Effector CD4-positive, alpha-beta T cell (primary cell): ENCODE measurements at places on chromosomes 16 and 17.

DNA sequence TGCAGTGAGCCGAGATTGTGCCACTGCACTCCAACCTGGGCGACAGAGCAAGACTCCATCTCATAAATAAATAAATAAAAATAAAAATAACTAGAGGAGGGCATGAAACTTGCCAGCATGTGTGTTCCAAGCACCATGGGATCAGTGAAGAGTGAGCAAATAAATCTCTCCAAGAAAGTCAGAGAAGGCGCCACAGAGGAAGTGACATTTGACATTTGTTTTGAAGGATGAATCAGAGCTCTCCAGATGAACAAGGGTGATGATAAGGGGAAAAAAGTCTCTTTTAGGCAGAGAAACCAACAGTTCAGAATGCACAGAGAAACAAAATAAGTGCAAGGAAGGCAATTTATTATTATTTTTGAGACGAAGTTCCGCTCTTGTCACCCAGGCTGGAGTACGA is 50.3 kb downstream of the IST1 start:
- DNase-seq: no peak

DNA sequence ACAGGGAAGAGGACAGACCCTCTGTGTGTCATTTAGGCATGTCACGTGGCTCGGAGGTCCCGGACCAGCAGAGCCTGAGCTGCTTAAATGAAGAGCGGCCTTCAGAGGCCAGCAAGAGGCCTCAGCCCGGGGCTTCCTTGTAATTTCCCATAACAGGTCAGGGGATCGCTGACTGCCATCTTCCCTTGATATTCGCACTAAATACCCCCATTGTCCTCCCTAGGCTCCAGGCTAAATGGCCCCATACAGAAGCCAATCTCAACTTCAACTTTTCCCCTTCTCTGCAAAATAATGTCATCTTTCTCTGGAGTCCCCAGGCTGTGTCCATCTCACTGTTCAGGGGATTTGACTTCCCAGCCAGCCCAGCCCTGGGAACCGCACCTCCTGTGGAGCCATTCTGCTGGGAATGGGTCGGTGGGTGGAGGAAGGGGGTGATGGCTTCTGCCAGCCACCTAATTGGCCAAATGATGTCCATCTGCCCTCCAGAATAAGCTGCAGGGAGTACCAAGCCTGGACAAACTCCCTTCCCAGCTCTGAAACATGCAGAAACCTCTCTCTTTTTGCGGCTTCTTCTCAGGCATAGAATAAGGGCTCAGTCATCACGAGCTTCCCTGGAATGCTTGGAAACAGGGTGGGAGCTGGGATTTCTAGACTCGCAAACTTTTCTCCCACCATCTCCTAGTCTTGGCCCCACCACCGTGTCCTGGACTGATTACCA is 129.9 kb downstream of the SDK2 start:
- DNase-seq: no peak

DNA sequence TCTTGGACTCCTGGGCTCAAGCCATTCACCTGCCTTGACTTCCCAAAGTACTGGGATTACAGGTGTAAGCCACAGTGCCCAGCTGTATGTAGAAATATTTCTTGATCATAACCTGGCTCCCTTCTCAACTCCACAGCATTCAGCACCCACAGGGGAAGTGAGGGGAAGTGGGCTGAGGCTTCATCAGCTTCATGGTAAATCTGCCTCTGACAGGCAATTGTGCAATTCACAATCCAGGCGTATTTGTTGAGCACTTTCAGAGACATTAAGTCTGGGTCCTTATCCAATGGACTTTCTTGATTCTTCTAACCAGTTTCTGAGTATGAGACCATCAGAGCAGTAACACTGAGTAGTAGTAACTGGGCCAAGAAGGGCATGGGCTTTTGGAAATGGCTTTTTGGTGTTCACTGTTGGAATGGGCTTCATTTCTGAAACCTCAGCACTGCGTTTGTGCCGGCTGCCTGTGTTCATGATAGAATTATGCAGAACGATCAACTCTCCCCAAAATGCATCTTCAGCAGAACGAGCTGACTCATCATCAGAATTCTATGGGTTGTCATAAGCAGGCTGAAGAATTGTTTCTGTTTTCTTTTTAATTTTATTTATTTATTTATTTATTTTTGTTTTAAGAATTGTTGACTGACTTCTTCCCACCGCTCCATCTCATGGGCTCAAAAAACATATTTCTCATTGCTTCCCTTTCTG is 28.9 kb downstream of the FAM20A start:
- DNase-seq: no peak

GRCh38 chr17:40608061-40608581 is 39.5 kb downstream of the SMARCE1 start:
- peak; percentile 44 for DNase-seq

- no peak for DNase-seq
Measured at GRCh38 chr16:3038896-3039295, 2.2 kb upstream of the BICDL2 start.

- DNase-seq: no peak
Measured at GRCh38 chr16:46658925-46659324, 30.1 kb downstream of the VPS35 start.

DNA sequence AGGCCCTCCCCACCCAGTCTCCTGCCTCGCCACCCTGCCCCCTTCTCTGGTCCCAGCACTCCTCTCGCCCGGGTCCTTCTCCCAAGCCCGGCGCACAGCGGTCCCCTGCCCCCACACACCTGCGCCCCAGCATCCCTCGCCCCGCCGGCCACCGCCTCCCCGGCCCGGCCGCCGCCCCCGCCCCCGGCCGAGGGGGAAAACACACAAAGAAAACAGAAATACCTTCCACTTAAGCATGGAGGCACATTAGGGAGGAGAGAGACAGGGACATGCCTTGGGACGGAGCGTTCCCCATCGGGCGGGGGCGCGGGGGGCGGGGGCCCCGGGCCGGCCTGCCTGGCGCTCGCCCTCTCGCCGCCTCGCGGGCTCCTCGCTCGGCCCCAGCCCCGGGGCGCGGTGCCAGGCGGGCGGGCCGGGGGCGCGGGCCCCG is 326 bp downstream of the SRCIN1 start:
- no peak for DNase-seq

GRCh38 chr16:30858829-30859423 is 35.0 kb downstream of the BCL7C start:
- DNase-seq: no peak

DNA sequence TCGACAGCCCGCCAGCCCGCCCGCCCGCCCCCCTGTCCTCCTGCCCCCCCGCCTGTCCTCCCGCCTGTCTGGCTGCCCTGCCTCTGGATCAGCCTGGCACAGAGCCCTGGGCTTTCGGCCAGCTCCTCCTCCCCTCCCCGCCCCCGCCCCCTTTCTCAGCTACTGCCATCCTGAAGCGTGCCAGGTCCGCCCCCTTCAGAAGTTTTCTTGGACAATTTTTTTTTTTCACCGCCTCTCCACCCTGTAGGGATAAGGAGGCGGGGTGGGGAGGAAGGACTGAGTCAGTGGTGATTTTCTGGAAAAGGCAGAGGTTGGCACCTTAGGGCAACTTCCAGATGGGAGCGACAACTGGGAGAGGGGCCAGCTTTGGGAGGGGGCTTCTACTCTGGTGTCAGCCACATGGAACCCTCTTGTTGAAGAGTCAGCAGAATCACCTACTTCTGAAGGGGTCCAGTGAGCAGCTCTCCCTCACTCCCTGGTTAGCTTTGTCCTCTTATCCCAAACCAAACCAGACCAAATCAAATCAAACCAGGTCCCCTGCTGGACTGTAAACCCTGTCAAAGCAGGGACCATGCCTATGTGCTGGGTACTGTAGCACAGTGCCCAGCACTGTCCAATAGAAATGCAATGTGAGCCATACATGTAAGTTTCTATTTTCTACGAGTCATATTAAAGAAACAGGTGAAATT is 19.7 kb downstream of the IGF2BP1 start:
- no peak for DNase-seq

DNA sequence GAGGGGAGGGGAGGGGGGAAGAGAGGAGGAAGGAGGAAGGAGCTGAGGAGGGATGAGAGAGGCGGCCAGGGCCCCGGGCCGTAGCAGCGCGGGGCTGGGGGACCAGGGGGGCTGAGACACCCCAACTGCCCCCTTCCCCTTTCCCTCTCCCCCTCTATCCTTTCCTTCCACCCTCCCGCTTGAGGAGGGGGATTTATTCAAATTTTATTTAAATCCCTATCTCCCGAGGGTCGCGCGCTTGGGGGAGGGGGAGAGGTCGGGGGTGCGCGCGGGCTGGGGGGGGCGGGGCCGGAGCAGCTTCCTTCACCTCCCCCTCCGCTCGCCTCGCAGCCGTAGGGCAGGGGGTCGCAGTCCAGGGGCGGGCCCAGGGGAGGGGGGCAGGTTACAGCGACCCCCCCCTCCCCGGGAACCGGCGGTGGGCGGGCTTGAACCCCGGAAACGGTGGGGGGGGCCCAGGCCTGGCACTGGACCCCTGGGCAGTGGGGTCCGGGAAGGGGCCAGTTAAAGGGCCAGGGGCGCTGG is at the start of gene FBXL19:
TSS of gene FBXL19 (plus strand) at position 19 of the 522 bp plus-strand sequence. CDS start 2,183 bp downstream, outside the sequence.
- no peak for DNase-seq

DNA sequence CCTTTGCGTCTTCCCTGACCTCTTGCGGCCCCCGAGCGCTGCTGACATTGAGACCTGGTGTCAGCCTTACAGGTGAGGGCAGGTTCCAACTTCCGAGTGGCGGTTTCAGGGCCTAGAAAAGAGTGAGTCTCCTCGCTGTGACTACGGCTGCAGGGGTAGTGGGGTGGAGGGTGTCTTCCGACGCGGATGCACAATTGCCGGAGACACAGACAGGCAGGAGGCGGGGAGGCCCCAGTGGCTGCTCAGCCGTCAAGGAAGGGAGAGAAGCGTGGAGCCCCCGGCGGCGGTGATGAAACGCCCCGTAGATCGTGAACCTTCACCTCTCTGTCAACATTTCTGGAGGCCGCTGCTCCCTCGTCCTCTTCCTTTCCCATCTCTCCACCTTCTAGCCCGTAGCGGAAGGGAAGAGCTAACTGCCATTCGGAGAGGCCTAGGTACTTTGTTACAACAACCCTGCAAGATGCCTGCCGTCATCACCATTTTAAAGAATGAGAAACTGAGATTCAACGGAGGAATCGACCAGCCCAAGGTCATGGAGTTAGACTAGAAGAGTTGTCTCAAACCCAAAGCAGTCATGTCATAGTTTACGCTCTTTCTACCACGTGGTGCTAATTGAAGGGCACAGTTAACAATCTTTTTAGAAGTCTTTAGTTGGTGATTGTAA is 485 bp downstream of the DNAJA3 start:
- DNase-seq: no peak

DNA sequence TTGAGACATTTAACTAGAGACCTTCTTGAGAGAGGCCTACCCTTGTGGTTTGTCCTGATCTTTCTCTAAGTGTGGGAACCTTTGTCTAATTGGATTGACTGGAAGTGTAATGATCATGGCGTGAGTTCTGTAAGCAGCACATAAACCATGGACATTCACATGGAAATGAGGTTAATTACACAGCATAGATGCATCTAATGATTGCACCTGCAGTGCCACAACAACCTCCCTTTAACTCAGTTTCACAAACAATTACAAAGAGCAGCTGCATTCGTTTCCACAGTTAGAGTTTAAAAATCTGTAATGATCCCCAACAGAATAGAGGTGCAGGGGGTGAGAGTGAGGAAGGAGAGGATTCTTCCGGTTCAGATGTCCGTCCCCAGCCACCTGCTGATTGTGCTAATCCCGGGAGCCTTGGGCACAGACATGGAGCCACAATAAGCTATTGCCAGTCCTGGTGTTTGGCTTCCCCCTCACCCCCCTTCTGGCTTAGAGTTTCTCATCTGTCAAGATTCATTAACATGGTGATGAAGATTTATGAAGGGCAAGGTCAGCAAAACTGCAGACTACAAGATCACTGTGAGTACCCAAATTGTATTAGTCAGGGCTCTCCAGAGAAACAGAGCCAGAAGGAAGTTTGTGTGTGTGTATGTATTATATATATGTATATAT is 659.2 kb upstream of the SOX9 start:
- no peak for DNase-seq

DNA sequence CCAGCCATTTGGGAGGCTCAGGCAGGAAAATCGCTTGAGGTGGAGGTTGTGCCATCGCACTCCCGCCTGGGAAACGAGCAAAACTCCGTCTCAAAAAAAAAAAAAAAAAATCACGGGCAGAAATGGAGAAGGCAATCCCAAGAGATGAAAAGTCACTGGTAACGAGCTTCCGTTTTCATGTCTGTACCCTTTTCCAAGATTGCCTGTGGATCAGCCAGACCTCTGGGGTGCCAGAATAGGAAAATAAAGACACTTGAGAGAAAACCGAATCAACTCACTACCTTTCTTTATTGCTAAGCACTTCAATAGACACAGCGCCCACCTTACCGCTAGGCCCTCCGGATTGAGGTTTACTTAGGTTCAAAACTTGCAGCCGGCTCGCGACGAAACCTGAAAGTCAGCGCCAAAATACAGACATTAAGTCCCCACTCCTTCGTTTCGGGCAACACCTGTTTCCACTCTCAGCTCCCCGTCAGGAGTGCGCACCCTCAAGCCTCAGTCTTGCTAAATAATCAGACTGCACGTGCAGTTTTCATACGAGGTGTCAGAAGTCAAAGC is 970 bp upstream of the TRAF7 start:
- DNase-seq: no peak

- peak; percentile 68 for DNase-seq
Measured at GRCh38 chr16:67537636-67538591, 9.3 kb downstream of the RIPOR1 start.

DNA sequence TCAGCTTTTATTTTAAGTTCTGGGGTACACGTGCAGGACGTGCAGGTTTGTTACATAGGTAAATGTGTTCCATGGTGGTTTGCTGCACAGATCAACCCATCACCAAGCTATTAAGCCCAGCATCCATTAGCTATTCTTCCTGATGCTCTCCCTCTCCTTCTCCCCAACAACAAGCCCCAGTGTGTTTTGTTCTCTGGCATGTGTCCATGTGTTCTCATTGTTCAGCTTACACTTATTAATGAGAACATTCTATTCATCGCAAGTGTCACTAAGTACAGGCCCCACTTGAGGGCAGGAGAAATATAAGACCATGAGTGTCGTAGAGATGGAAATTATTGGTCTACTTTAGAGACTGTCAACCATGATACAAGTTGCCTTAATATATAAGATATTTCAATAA is 615.1 kb downstream of the CDH8 start:
- no peak for DNase-seq

DNA sequence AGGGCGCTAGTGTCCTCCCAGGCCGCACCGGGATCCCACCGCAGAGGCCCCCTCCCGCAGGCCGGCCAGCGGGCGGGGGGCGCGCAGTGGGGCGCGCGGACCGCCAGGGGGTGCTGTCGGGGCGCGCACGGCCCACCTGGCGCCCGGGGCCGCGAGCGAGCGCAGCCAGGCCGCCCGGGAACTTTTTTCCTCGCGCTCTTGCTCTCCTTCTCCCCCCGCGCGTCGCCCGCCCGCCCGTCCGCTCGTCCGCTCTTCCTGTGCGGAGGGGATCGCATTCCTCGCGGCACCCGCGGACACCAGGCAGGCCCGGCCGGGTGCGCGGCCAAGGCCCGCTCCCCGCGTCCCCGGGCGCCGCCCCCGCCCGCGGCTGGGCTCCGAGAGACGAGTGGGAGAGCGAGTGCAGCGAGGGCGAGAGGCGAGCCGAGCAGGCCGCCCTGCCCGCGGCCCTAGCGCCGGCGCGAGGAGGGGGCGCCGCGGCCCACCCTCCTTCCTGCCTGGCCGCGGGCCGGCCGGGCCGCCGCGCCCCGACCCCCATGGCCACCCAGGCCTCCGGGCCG is at the start of gene RAI1:
TSS of gene RAI1 (plus strand) at position 272 of the 557 bp plus-strand sequence. CDS start 111,491 bp downstream, outside the sequence.
- DNase-seq: peak; percentile 63
